ENCODE measurements at places on chromosomes 3 and 15.
A peak's percentile ranks its signal among the peaks of the same experiment; 100 is the strongest.

DNA sequence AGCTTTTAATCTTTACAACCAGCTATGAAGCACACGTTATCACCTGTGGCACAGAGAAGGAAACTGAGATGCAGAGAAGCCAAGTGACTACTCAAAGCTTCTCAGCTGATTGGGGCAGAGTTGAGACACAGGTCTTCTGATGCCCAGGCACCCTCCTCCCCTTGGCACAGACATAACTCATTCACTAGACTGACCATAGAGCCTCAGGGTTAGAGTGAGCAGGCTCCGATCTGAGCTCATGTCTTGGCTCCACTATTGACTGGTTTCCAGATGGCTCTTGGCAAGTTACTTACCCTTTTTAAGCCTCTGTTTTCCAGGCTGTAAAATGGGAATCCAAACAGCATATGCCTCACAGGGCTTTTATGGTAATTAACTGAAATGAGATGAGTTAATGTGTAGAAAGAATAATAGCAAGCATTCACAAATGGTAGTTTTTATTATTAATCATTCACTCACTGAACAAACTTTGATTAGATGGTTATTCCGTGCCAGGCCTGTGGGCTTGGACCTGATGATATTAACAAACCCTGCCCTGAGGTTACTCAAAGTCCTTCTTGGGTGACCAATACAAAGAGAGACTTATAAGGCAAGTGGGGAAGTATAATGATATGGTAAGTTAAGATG lies 184.3 kb downstream of the ANXA2 start:
- DNase-seq, result no peak

- DNase-seq, result no peak
These were observed 86.7 kb downstream of the IQSEC1 start for GRCh38 chr3:12986521-12986920.

- no peak for DNase-seq
These were observed 78.8 kb upstream of the PCSK6 start for GRCh38 chr15:101568309-101568708.

DNA sequence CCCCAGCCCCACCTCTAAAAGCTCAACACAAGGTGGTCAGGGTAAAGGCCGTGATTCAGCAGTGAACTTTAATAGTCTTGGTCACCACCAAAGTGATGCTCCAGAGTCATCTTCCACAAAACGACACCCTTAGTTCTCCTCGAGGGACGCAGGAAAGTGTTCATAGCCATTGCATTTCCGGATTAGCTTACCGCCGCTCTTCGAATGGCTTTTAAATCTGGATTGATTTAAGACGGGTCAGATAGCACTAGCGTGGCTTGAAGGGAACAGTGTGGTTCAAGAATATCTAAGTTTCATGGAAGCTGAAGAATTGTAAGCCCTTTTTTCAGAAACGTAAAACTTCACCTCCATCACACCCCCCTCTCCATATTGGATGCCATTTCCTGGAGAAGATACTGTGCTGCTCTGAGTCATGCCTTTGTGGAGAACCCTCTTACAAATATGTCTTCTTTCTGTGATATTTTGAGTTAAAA lies 829 bp downstream of the RNF7 start:
- DNase-seq, result peak; percentile 16

- DNase-seq, result no peak
These were observed 149.7 kb upstream of the ATP2B2 start for GRCh38 chr3:10655105-10655504.

DNA sequence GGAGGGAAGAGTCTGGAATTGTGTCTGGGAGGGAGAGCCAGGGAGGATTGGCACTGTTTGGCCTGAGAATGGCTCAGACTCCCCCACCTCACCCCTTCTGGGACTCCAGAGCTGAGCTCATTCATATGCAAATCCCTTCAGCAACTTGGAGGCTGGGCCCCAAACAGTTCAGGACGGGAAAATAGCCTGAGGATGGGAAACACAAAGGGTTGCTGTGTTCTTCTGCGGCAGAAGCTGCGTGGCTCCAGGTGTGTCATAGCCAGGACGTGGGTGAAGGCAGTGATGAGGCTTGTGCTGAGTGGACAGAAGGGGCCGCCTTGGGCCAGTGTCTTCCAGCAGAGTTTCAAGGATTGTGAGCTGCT lies 16.6 kb downstream of the MASP1 start:
- no peak for DNase-seq

GRCh38 chr3:156174229-156174847 lies 54.0 kb downstream of the KCNAB1 start:
- DNase-seq, result no peak

DNA sequence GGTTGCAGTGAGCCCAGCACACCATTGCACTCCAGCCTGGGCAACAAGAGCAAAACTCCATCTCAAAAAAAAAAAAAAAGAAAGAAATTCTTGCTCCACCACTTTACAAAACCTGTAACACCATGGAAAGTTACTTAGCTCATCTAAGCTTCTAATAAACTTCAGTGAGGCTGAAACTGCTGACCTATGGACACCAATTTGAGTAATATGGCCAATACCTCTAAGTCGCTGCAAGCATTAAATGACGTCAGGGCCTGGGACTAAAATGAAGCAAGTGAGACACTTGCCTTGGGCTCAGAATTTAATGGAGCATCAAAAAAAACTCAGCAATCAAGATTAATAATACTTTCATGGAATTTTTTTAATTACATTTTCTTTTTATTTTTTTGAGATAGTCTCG lies 42.5 kb downstream of the ZMAT3 start:
- no peak for DNase-seq

GRCh38 chr3:45371621-45372020 lies 16.8 kb upstream of the LARS2 start:
- no peak for DNase-seq

GRCh38 chr3:50594253-50594785 lies 17.3 kb downstream of the CISH start:
- DNase-seq, result no peak

DNA sequence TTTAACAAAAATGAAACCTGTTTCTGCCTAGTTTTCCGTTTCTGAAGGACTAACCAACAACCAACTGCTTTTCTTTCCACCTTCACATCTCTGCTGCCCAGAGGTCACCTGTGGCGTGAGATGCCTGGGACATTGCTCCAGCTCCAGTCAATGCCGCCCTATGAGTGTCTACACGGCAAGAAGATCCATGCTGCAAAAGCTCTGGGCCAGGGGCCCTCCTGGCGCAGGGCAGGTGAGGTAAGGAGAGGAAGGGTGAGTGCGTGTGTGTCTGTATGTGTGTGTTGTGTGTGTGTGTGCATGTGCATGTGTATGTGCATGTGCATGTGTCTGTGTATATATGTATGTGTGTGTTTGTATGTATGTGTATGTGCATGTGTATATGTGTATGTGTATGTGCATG lies 131.4 kb downstream of the NSMCE3 start:
- no peak for DNase-seq

GRCh38 chr3:189355481-189356201 lies 183.9 kb downstream of the TPRG1 start:
- peak; percentile 77 for DNase-seq

Data from urothelium cell line (cell line).